ENCODE measurements at places on chromosomes 2 and 18.

DNA sequence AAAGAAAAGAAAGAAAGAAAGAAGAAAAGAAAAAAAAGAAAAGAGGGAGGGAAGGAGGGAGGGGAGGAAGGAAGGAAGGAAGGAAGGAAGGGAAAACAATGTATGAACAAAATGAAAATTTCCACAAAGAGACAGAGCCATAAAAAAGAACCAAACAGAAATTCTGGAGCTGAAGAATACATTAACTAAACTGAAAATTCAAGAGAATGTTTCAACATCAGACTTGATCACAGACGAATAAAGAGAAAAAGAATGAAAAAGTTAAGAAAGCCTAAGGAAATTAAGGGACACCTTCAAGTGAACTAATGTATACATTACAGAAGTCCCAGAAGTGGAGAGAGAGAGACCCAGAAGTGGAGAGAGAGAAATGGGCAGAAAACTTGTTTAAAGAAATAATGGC is 60.9 kb upstream of the RAB6C start:
- no peak for DNase-seq

DNA sequence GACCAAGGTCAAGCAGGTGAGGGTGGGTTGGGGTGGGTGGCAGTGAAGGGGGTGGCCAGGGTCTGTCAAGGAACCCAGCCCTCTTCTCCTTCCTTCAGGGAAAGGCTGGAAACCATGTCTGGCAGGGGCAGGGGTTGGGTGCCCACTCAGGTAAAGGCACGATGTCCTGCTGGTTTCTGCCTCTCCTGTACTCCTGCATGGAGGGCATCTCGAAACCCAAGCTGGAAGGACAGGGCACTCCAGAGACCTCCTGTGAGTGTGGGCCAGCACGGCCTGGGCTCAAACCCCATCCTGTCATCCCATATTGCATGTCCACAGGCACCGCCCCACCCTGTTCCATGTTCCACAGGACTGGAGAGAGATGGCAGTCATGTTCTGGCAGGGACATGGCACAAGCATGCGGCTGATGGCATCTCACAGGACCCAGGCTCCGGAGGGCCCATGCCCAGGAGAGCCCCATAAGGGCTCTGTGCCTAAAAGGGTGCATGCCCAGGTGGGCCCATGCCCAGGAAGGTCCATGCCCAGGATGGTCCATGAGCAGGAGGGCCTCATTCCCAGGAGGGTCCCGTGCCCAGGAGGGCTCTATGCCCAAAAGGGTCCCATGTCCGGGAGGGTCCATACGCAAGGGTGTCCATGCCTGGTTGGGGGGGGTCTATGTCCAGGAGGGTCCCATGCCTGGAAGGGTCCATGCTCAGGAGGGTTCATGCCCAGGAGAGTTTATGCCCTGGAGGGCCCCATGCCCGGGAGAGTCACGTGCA is 6.4 kb downstream of the GPR35 start:
- no peak for DNase-seq

GRCh38 chr2:96895746-96896651 is 26.1 kb upstream of the SEMA4C start:
- no peak for DNase-seq

DNA sequence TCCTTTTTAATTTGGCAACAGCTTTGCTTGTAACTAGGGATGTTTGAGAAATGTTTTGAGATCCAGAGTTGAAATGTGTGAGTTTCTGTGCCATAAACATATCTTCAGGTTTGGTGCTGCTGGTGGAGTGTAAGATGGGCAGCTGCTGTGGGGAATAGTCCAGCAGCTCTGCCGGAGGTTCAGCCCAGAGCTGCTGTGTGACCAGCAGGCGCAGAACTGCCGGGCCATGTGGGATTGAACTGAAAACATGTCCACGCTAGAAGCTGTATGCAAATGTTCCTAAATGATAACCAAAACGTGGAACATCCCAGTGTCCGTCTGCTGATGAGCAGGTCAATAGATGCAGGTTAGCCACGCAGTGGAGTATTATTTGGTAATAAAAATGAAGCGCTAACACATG is 99.6 kb downstream of the DGKD start:
- no peak for DNase-seq

DNA sequence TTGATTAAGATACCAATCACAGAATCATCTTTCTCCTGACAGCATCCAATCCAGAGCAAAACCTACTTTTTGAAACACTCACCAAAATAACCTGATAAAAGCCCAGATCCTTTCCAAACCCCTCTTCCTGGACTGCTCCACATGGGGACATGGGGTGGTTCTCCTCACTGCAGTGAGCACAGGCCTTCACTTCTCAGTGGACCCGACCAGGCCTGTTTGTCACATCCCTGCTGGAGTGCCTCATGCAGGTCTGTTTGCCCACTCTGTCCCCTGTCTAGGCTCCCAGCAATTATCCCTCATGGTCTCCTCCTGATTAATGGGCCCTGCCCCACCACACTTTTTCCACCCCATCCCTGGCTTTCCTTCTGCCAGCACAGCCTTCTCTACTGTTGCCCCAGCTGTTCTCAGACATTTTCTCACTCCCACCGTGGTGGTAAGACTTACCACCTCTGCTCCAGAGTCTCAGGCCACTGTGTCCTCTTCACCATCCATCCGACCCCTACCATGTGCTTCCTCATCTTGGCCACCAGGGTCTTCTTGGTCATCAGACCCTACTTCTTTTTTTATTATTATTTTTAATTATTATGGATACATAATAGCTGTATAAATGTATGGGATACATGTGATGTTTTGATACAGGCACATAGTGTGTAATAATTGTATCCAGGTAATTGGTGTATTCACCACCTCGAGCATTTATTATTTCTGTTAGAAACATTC is 21.1 kb downstream of the MRPL30 start:
- DNase-seq: no peak
